Natural killer cell (primary cell): ENCODE measurements at places on chromosomes 6 and 20. TPM values are rescaled to one million over a fixed set of nuclear protein-coding genes. Genes with fewer than 3 reads are reported as not detected.

SLC12A5 gene
- not detected for total RNA-seq

ADGRF4 gene
- not detected for total RNA-seq

OR12D3 gene
- total RNA-seq = not detected

RAD21L1 gene
- total RNA-seq = not detected

ZNF831 gene
- 24.8 TPM for total RNA-seq

NKAIN4 gene
- not detected for total RNA-seq

TBXT gene
- total RNA-seq = not detected

SYCP2L gene
- 0.82 TPM for total RNA-seq

PKIG gene
- total RNA-seq = 1.5 TPM

HSPA12B gene
- total RNA-seq = not detected

CDC25B gene
- 123 TPM for total RNA-seq

TBX18 gene
- total RNA-seq = not detected

ELOVL4 gene
- not detected for total RNA-seq

IL17F gene
- not detected for total RNA-seq

CALHM6 gene
- 7.9 TPM for total RNA-seq

BPIFB4 gene
- total RNA-seq = not detected

IGF2R gene
- total RNA-seq = 208 TPM

OPN5 gene
- total RNA-seq = not detected

PNPLA1 gene
- 3.5 TPM for total RNA-seq
